Sigmoid colon (tissue), 7 donors: ENCODE measurements at places on chromosomes 5 and 9.

DNA sequence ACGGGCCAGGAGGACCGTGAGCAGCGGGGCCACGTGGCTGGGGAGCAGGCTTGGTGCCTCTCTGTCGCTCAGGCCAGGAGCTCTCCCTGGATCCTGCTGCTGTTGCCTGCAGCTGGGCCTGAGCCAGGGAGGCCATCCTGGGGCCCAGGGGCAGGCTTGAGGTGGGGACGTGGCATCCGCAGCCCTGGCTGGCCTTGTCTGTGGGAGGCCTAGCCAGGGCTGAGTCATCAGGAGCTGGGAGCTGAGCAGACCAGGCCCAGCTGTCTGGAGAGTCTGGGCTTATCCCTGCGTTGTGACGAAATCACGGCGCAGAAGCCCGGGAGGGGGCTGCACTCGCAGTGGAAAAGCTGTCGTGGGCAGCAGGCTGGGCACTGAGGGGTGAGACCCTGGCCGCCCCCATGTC is 138.8 kb upstream of the COL5A1 start:
- DNase-seq, result peak; percentile 90

DNA sequence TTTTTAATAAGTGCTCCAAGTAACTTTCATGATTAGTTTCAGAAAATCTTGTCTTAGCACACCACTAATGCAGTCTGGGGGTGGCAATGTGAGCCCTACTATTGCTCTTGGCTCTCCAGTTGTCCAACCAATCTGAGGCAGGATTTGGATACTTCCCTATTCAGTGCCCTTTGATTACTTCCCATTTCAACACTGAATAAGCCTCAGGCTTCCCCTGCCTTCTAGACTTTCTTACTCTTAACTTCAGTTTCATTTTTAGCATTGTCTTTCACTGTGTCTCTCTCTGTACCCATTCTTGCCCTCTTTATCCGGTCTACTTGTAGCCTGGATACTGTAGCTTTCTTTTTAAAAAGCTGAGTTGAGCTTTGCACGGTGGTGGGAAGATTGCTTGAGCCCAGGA is 186.1 kb downstream of the C9orf152 start:
- DNase-seq, result no peak

GRCh38 chr5:39024005-39024404 is 50.2 kb downstream of the RICTOR start:
- no peak for DNase-seq

DNA sequence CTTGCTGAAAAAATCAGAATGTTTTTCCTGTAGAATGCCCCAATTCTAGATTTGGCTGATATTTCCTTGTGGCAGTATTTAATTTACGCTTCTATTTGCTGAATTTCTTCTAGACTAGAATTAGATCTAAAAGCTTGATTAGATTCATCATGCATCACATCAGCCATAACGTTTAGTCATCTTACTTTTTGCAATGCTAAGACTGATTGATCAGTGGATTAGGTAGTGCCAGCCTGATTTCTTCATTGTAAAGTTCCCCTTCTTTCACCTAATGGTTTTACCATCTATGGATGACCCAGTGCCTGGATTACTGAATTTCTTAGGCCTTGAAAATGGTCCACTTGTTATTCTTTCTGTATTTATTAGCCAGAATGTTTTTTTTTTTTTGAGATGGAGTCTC is 83.9 kb downstream of the PBX3 start:
- DNase-seq, result no peak
